IMR-90 (cell line): ENCODE measurements at places on chromosomes 4 and X.

DNA sequence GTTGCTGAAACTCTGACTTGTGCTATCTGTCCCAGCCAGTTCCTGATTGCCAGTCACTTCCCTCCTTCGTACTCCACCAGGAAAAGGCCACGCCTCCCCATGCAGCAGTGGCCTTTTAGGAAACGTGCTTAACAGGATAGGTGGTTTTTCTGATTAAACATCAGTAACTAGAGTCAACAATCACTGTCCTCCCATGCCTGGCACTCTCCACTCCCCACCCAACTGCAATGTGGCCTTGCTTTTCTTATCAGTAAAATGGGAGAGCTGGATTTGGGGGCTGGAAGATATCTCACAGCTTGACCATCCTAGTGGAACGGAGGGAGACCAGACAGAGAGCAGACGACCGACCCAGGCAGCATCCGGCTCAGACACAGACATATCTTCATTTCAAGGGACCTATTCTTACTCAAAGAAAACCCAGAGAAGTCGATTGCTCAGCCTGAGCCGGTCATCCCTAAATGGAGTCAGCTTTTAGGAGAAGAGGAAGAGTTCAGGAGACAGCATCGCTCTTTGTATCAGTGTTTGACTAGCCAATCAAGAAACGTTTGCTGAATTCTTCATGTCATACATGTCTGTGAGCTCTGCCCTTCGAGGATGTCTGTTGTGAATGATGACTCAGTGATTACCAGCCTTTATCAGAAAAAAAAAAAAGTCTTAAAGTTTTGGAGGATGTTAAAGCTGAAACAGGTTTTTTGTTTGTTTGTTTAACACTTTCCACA lies 12.7 kb upstream of the UBA6 start:
- peak; percentile 79 for DNase-seq

DNA sequence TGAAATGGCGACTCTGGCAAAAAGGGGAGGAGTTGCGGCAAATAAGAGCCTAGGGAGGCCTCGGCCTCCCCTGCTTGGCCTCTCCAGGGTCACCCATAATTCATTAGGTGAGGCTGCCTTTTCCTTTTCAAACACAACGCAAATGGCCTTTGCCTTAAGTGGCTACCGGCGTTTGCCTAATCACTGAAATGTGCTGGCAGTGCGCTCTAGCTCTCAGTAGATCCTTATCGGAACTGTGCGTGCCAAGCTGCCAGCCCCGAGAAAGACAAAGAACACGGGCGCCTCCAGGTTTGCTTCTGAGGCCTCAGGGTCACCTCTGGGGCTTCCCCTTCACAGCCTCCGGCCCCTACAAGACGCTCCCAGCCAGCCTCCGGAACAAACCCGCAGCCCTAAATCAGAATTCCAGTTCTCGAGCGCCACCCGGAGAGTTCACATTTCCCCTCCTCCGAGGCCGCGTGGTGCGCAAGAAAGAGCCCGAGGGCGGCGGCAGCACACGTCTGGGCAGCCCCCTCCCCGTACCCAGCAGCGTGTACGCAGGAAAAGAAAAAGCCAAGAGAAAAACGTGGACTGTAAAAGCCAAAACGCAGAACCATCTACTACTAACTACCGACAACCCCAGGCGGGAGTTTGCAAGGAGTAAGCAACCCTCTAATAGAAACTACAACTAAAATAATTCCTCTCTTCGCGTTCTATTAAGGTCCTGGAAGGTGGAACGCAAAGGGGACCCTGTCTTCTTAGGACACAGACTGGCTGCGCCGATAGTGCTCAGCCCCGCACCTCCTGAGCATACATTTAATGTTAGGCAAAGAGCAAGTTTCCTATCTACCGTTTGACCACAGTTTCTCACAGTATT lies 76.5 kb upstream of the BCOR start:
- DNase-seq: no peak

- DNase-seq: no peak
These were observed 60.4 kb downstream of the SUPT20HL2 start for GRCh38 chrX:24253469-24253868.

- no peak for DNase-seq
These were observed 24.8 kb upstream of the CYP2U1 start for GRCh38 chr4:107906458-107907100.

DNA sequence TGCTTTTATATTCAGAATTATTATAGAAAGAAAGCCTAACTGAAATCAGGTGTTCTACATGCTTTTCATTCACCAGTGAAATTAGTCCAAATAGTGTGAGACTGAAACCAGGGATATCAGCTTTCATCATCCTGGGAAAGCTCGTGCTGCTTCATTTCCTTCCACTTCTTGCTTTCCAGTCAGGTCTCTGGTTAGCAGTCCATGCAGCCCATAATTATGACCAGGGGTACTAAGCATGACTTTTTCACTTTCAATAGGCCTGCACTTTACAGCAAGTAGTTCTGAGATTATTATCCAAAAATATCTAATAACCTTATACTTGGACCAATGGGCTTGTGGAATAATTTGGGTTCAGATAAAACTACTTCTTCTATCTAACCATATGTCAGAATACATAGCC lies 673.2 kb upstream of the MAGEB2 start:
- no peak for DNase-seq

GRCh38 chr4:76513482-76513881 lies 78.5 kb downstream of the SHROOM3 start:
- no peak for DNase-seq

- DNase-seq: no peak
These were observed 977 bp downstream of the MAGEE1 start for GRCh38 chrX:76428243-76429130.

GRCh38 chrX:44784241-44784640 lies 59.6 kb upstream of the DUSP21 start:
- DNase-seq: no peak

- no peak for DNase-seq
These were observed 494.6 kb upstream of the TENM3 start for GRCh38 chr4:181748581-181748980.

- no peak for DNase-seq
These were observed 291.6 kb upstream of the ARSJ start for GRCh38 chr4:114271031-114271430.

GRCh38 chr4:135098061-135098460 lies 896.5 kb upstream of the PABPC4L start:
- no peak for DNase-seq

GRCh38 chrX:23901805-23902204 lies 5.9 kb downstream of the APOO start:
- DNase-seq: peak; percentile 77

GRCh38 chr4:29966386-29966785 lies 753.8 kb upstream of the PCDH7 start:
- DNase-seq: no peak

DNA sequence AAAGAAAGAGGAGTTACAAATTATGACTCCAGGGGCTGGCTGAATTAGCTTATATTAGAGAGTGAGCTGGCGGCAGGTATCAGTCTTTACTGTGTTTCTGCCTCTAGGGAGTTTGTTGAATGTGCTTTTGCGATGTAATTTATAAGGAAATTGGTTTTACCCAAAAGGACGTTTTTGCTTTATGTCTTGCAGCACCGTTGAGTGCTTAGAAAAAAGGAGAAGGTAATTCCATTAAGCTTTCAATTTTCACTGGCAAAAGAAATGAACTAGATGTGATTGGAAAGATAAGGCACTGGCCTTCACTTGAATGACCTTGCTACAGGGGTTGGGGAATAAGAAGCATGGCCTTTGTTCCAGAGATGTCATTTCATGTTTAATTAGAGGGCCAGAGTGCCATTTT lies 74.9 kb upstream of the CBR4 start:
- no peak for DNase-seq

- DNase-seq: no peak
These were observed 90.0 kb downstream of the ELOVL6 start for GRCh38 chr4:110108422-110108821.

DNA sequence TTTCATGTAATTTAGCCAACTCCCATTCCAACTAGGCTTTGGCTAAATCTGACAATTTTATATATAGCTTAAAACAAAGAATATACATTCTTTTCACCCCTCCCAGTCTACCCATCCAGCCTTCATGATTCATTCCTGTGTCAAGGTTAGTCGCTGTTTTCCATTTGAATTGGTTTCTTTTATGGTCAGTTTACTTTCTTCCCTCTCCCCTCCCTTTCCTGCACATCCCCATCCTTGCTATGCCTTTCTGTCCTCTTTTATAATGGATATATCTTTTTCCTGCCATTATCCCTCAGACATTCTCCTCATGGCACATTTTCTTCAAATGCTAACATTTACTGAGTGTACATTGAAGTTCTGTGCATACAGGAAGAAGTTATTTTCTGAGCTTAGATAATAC lies 4.7 kb downstream of the ZXDB start:
- DNase-seq: no peak

GRCh38 chrX:136608295-136608933 lies 39.5 kb upstream of the CD40LG start:
- no peak for DNase-seq

- DNase-seq: no peak
These were observed 310.0 kb downstream of the ARHGAP24 start for GRCh38 chr4:85784947-85785346.

DNA sequence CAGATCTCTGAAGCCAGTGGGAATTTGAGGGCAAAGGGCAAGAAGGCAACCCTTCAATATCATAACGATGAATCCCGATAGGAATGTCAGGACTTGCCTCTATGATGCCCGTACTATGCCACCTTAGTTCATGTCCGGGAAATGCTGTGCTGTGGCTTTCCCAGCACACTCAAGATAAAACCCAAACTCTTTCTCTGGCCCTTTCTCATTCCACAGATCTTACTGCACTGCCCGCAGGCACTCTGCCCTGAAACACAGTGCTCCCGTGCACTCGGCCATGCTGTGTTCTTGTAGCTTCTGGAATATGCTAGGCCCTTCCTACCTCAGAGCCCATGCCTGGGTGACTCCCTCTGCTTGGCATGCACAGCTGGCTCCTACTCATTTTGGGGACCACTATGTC lies 26.3 kb downstream of the SORCS2 start:
- DNase-seq: no peak

DNA sequence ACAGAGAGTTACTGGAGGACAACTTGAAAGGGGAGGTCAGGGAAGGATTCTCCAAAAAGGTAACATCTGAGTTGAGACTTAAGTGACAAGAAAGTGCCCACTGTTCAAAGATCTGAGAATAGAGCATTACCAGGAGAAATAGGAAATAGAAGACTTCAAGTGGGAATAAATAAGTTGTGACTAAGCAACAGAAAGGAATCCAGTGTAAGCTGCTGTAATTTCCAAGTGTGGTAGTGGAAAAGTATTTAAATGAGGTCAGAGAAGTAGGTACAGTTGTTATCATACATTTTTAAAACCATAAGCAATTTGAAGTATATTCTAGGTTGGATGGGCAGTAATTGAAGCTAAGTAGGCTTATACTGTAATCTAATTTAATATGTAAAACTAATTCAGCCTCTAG lies 211.9 kb downstream of the FBXO8 start:
- DNase-seq: no peak

GRCh38 chr4:25406081-25406692 lies 29.1 kb downstream of the ANAPC4 start:
- DNase-seq: peak; percentile 77

- DNase-seq: no peak
These were observed 64.7 kb downstream of the NBDY start for GRCh38 chrX:56793521-56794320.

GRCh38 chr4:2154215-2154740 lies 87.6 kb downstream of the HAUS3 start:
- no peak for DNase-seq

- no peak for DNase-seq
These were observed 87.7 kb downstream of the COL25A1 start for GRCh38 chr4:109214622-109215301.

GRCh38 chr4:31126881-31127398 lies 406.8 kb downstream of the PCDH7 start:
- no peak for DNase-seq

GRCh38 chr4:125639182-125639621 lies 324.4 kb downstream of the FAT4 start:
- peak; percentile 1 for DNase-seq

DNA sequence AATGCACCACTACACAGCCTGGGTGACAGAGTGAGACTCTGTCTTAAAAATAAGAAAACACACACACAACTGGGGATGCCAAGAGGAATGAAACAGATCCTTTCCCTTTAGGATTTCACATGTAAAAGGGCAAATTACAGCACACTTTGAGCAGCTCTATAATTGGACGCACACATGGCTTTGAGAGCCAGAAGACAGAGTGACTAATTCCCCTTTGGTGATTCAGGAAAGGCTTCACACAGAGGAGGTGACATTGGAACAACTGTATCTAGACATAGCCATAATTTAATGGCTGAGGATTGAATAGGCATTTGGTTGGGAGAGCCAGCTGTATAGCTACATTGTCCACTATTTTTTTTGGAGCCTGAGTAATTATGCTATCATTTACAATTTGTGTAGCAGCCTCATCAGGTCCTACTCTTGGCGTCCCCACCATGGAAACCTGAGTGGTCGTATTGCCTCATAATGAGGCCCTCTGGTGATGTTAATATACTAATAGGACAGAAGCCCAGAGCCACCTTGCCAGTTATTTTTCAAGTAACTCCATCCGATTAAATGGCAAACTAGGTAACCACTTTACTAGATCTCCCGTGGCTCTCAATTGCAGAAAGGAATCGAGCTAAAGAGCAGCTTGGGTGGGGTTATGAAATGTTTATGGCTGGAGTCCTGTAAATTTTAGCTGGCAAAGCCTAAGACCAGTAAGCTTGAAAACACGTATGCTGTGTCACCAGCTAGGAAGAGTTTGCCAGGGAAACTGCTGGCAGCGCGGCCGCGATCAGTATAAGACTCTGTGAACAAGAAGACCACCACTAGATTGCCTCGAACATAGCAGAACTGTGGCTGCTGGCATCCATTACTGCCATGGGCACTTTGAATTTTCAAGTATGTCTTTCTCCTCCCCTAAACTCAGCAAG lies 8.5 kb upstream of the PPEF1 start:
- no peak for DNase-seq

GRCh38 chr4:145936997-145937901 lies 1.4 kb downstream of the ZNF827 start:
- peak; percentile 57 for DNase-seq

DNA sequence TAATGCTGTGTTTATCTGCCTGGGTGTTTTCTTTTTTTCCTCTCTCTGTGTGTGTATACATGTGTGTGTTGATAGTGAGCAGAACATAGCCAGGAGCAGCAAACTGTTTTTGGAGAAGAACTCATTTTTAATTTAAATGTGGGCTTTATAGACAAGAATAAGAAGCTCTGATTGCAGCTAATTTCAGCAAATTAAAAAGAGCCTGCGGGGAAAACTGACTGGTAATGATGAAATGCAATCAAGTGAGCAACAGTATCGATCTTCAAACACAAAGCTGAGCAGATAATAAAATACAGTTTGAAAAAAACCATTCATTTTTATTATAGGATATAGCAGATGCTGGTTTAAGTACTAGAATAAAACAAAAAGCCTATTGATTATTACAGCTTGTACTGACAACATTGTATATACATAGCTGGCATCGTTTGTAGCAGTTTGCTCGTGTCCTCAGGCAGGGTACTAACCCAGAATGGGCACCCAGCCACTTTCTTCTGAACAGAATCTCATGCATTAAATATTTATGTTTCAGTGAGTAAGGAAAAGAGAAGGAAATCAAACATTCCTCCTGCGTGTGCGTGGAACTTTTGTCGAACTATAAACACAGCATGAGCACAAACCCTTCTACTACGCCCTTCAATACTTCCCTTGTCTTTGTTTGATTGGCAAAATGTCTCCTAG lies 73.5 kb upstream of the ZFP42 start:
- DNase-seq: peak; percentile 84

- DNase-seq: no peak
These were observed 39.8 kb upstream of the VCX3A start for GRCh38 chrX:6574762-6575161.
